ENCODE measurements at places on chromosomes 11 and 22.

- peak; percentile 21 for DNase-seq
Observed at GRCh38 chr11:118051611-118052461, 25.0 kb upstream of the TMPRSS4 start.

GRCh38 chr11:117643606-117644300, 153.3 kb downstream of the DSCAML1 start:
- no peak for DNase-seq

GRCh38 chr11:31499576-31500178, 9.7 kb downstream of the IMMP1L start:
- peak; percentile 76 for DNase-seq

DNA sequence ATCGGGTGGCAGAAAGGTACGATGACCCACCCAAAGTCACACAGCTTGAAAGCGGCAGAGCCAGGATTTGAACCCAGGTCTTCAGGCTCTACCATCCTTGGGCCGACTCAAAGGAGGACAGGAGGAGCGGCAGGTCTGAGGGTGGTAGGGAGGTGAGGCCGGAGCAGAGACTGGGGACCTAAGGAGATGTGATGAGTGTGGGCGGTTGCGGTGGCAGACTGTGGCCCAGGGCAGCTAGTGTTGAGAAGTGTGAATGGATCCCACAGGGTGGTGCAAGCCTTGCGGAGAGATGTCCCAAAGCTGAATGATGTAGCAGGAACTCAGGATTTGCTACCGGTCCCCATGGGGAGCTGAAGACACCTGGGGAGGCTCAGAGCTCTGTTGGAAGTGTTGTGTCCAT, 180.2 kb downstream of the MYO18B start:
- no peak for DNase-seq

GRCh38 chr22:42461511-42461910, 29.3 kb upstream of the NFAM1 start:
- DNase-seq: peak; percentile 93

DNA sequence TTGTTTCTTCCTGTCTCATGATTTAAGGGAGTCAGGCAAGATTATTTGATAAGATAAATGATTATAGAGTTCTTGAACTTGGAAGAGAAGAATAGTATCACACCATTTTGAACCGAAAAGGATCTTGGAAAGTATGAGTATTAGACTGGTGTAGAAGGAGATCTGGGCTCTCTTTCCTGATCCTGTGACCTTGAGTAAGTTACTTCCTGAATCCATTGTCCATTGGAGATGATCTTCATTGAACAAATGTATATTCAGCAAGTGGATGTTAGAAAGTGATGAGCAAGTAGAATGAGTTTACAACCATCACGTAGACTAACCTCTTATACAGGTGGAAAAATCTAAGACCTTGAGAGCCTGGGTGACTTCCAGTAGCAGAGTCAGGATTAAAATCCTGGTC, 2.0 kb downstream of the ACO2 start:
- DNase-seq: no peak

DNA sequence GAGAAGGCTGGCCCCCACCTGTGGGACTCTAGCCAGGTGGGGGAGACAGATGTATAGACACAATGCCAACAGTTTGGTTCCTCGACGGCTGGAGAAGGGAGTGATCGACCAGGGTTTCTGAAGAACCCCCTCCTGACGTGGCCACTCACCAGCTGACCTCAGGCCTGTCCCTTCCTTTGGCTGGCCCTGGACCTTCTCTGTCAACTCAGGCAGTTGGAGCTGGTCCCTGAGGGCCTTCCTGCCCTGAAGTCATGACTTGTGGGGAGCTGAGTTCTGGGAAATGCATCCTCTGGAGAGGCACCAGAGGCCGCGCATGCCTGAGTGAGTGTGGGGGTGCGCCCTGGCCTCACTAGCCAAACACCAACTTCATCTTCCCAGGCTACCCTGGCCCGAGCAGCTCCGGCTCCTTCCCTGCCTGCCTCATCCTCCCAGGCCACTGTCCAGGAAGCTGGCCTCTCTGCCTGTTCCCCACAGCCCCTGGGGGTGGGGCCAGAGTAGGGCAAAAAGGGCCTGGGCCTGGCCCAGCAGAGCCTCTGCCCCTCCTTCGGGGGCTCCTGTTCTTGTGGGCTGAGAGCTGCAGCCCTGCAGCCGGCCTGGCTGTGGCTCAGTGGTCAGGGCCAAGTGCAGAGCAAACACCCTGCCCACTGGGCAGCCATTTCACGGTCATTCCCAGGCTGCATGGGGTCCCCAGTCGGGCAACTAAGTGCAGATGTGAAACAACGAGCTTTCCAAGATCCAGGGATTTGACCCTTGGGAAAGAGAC, 23.6 kb downstream of the TXN2 start:
- DNase-seq: no peak

DNA sequence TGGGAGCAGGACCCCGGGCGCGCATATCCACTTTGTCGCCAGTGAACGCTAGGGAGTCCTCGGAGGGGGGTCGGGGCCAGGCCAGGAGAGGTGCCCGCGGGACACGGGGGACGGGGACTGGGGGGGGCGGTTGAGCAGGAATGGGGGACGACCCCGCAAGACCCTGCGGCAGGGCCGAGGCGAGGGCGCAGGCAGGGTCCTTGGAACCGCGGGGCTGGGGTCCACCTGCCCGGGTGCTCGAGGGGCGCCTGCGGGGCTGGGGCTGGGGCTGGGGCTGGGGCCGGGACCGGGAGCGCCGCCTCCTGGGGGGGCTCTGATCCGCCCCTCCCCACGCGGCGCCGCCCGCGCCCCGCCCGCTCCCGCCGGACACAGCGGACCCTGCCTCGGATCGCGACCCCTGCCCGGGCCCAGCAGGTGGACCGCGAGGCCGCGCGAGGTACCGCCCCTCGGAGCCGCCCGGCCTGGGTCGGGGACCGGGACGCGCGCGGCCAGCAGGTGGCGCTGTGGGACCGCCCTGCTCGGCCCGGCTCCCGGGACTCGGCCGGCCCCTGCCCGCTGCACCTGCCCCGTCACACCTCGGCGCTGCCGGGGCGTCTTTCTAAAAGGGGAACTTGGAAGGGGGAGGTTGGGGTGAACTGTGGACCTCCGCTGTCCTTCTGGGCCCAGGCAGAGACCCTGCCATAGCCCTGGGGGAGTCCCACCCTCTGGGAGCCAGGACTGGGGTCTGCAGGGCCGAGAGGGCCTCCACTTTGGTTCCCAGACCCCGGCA, 11.0 kb downstream of the CRELD2 start:
- DNase-seq: peak; percentile 72

GRCh38 chr11:60116996-60117790, 28.7 kb downstream of the MS4A2 start:
- no peak for DNase-seq

GRCh38 chr22:25970999-25971811, 198.1 kb upstream of the SEZ6L start:
- peak; percentile 36 for DNase-seq

DNA sequence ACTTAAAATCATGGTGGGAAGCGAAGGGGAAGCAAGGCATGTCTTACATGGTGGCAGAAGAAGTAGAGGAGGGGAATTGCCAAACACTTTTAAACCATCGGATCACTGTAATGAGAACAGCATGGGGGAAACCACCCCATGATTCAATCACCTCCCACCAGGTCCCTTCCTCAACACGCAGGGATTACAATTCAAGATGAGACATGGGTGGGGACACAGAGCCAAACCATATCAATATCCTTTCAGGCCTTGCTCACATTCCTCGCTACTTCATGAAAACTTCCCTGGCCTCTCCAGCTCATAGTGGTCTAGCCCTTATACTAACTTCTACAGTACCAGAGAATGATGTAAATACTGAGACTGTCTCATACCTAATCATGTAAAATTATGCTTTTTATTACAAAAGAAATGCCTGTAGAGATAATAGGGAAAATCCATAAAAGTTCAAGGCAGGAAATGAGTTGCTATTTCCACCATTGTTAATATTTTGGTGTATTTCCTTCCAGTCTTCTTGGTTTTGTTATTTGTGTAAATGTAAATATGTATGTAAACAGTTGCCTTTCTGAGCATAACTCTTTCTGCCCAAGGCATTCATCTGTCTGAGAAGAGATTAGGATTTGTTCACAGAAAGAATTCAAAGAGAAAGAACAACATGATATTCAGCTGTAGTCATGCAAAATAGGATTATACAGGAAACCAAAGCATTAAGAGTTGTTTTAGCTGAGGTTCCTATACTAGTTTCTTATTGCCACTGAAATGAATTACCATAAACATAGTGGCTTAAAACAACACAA, 104.3 kb upstream of the LDLRAD3 start:
- DNase-seq: no peak

DNA sequence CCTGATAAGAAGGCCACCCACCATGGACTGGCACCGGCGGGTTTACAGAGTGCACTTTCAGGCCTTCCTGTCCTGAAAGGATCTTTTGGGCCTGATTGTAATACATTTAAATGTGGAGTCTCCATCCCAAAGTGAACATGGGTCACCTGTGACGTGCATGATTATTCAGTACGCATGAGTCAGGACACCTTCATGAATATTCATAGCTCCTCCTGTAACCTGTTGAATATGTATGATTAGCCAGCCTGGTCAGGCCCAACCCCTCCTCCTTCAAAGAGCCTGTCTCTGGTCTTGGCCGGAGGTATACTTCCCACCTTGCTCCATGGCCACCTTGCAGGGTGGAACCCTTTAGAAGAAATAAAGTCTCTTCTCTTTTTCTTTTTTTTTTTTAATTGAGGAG, 75.9 kb upstream of the NUP50 start:
- no peak for DNase-seq

DNA sequence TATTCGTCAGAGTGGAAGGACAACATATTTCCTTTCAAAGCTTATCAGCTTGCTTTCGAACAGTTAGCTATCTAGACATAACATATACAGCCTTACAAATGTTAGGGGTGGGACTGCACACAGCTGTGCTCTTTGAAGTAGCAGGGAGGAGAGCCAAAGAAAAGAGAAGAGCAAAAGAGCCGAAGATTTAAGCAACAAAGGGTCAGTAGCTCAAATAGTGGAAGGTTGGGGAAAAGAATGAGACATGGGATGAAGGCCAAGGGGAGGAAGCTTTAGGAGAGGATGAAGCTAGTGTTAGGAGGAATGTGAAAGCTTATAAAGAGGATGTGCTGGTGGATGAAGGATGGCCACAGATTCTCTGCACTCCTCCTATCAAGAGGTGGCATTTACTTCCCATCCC, 31.8 kb upstream of the IGSF22 start:
- DNase-seq: no peak

DNA sequence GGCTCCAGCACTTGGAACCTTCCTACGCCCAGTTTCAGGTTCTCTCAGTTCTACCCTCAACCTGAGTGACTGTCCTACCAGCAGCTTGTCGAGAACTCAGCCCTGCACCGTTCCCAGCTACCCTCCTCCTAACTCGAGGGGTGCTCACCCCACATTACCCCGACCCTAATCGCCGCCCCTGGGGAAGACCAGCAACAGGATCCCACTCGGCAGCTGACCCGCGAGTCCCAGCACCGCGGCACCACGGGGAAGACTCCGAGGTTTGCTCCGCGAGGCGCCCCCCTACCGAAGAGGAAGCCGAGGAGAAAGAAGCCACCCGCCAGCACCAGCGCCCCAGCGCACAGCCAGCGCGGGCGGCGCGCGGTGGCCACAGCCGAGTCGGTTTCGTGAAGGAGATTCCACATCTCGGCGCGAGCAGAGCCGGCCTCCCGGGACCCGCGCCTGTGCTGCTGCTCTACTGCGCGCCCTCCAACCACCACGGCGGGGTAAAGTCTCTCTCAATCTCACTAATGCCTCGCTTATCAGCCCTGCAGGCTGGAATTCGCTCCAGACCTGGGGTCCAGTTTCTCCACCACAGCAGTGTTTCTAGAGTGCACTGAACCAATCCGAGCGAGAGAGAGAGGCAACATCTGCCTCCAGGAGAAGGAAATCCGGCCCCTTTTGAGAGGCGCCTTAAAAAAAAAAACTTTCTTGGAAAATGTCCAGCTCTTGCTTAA, at the start of gene FOLH1:
FOLH1 (minus strand) TSS at position 597 of the 716 bp plus-strand sequence; CDS start at position 404, 193 bp downstream.
- no peak for DNase-seq

DNA sequence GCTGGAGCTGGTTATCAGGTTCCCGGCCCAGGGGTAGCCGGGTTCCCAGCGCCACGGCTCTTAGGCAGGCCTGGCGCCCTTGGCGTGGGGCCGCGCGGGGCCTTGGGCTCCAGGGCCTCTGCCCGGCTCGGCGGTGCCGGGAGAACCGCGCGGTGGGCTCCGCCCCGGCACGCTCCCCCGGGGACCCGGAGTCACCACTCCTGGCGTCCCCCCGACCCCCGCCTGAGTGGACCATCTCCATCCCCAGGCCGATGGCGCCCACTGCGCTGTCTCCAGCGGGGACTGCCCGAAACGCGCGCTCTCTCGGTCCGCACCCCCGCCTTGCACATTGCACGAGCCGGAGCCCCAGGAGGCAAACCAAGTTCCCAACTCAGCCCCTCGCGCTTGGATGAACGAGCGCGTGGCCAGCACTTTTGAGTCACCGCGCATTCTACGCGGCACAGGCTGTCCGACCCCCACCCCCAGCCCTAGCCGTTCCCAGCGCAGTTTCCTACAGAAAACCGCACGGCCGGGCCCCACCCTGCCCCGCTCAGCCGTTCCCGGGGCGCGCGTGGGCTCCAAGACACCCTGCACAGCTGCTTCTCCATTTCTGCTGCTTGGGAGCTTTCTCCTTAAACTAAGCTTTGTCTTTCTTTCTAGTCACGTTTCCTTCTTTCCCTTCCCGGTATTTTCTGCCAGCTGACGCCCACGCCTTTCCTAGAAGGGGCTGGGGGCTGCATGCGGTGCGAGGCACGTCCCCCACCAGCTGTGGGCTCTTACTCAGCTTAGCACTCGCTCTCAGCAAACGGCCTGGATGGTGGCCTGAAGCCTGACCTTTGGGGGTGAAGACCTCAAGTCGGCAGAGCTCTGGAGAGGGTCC, 650 bp upstream of the CHID1 start:
- DNase-seq: peak; percentile 72

DNA sequence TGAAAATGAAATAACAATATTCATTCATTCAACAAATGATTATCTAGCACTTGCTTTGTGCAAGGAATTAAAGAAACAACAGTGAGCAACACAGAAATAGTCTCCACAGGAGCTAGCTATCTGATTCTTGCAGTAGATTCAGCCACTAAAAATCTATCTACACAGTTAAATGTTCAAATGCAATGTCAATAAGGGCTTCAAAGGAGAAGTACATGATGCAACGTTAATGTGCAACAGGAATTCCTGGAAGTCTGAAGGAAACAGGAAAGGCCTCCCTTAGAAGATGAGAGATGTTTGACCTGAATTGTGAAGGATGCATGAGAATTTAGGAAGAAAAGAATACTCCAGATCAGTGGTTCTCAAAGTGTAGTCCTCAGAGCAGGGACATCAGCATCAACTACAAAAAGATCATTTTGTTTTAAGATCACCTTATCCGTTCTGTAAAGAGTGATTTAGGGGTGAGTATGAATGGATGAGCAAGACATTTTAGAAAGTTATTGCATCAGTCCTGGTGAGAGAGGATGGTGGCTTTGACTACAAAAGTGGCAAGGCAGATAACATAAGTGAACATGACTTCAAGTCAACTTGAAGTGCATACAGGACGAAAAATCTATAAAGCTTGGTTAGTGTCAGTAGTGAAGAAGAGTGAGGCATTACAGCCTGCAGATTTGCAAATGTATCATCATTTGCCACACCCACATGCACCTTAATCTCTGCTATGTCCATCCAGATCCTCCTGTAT, 96.0 kb downstream of the ETS1 start:
- DNase-seq: no peak

- DNase-seq: peak; percentile 30
Observed at GRCh38 chr11:111559800-111560464, 19.4 kb downstream of the LAYN start.

All from NCI-H69 (cell line).